Kidney tubule cell (primary cell): ENCODE measurements at places on chromosomes 4 and X.

DNA sequence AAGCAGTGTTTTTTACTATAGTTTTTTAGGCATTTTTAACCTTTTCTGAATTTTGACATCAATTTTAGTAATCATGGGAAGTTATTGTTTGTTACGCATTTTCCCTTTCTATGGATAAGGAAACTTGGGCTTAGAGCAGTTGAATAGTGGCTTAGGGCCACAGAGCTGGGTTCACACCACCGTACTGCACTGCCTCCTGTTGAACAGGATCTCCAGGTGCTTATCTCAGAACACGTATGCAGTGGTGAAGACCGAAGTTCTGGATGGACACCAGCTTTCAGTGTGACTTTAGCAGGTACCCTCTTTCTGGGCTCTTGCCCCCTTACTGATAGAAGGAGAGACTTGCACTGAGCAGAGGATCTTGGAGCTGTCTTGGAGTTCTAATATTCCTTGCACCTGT is 137.6 kb downstream of the PTTG2 start:
- DNase-seq = no peak

GRCh38 chr4:172698256-172698655 is 470.4 kb upstream of the GALNT7 start:
- peak; percentile 30 for DNase-seq

DNA sequence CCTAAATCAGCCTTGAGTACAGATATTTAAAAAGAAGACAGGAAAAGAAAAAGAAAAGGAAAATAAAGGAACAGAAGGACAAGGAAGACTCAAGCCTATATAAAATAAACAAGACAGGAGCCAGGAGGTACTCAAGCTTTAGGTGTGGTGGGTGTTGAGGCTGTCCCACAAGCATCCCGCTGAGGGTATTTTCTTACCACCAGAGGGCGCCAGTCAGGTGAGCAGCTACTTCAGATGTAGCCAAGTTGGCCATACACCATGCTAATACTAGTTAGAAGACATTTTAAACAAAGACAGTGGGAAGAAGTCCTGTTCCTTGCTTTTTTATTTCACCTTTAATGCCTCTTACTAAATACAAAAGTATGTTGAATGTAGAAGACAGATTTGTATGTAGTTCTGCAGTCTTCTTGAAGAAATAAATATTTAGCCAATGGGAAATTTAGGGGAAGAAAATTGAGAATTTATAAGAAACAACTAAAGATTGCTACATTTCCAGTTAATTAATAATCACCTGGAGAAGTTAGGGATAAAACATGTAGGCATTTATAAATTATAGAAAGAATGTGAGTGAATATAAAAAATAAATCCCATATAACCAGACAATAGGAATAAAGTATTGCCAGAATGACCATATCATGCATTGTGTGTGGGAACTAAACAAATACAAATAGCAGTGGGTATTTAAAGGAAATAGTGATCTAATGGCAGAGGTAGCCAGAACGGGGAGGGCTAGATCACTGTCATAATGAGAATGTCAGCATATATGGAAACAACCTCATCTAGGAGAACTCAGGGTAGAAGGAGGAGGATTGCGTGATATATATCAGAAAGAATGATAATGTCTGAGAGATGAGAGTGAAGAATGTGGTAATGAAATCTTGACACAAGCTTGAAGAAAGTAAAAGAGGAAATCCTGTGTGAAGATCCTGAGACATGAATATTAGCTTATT is 71.0 kb downstream of the MTHFD2L start:
- DNase-seq = peak; percentile 80

- DNase-seq = no peak
These were observed 12.5 kb downstream of the ARX start for GRCh38 chrX:25003066-25003849.

- DNase-seq = no peak
These were observed 33.0 kb upstream of the TTC29 start for GRCh38 chr4:146978641-146979040.

DNA sequence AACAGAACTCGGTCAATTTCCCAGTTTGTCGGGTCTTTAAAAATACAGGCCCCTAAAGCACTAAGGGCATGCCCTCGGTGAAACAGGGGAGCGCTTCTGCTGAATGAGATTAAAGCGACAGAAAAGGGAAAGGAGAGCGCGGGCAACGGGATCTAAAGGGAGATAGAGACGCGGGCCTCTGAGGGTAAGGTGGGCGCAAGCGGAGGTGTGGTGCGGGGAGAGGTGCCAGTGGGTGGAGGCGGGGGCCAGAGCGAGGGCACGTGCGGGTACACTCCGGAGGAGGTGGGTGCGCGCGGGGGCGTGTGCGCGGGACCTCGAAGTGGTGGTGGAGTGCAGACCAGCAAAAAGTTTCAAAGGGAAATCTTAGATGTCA is 787 bp upstream of the TET2 start:
- DNase-seq = no peak

GRCh38 chrX:22135171-22135711 is 103.1 kb downstream of the PHEX start:
- peak; percentile 73 for DNase-seq

DNA sequence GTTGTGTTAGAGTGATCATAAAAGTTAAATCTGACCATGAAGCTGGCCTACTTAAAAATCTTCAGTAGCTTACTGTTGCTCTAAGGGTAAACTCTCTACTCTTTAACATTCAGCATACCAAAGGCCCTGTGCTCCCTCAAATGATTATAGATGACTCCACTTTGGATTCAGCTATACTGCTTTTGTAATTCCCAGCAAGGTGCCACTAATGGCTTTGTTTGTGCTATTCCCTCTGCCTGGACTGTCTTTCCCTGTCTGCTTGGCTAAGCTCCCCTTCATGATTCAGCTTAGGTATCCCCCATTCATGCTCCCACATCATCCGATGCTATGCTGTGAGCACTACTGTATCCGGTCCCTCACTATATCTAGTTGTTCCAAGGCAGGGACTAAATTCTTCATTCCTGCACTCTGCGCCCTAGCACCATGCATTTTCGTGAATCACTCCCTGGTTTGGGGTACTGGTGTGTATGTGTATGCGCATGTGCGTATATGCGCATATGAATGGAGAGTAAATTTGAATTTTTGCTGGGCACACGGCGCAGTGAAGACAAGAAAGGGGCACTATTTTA is 453 bp upstream of the PBDC1 start:
- no peak for DNase-seq

GRCh38 chr4:176064539-176064938 is 1.1 kb upstream of the WDR17 start:
- no peak for DNase-seq

- DNase-seq = no peak
These were observed 105.9 kb upstream of the TENM3 start for GRCh38 chr4:182137343-182137742.

DNA sequence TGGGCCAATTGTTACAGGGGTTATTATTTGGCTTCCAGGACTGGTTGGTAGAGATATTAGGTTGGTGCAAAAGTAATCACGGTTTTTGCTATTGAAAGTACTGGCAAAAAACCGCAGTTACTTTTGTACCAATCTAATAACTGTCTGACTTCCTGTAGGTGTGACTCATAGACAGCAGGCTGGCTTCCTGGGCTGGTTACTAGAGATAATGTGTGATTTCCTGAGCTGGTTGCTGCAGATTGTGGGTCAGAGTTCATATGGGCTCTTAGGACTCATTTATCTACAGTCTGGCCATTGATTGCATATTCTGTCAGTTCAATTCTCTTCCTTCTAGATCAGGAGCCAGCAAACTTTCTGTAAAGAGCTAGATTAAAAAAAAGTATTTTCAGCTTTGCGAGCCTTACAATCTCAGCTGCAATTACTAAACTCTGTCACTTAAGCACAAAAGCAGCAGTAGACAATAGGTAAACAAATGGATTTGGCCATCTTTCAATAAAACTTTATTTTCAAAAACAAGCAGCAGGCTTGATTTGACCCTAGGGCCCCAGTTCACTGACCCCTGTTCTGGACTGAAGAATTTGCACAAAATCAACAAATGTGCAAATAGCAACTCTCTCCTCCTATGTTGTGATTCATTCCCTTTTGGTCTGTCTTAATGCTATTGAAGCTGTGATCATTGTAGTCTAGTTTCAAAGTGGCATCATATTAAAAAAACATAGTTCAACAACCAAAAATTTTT is 50.8 kb upstream of the BOD1L1 start:
- peak; percentile 25 for DNase-seq

DNA sequence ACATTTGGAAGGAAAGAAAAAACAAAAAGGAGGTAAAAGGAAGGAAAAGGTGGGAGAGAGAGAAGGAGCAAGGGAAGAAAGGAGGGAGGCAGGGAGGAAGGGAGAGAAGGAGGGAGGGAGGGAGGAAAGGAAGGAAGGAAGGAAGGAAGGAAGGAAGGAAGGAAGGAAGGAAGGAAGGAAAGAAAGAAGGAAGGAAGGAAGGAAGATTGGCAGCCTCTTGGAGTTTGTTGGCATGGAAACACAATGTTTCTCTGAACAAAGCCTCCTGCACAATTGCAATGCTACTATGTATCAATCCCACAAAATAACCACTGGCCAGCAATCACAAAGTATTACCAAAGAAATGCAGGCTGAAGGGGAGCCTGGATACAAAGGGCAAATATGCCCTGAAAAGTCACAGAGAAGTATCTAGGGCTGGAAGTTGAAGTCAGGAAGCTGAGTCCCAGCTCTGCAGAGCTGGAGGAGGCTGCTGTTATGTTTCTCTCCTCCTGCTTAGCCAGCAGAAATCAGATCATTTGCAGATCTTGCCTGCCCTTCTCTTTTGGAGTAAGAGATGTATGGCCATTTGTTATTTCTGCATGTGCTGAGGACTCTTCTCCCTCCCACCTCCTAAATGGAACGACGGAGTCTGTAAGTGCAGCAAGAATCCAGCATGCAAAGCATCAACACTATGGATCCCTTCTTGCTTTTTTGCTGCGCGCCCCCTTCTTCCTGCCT is 195.9 kb upstream of the LDB2 start:
- DNase-seq = no peak

DNA sequence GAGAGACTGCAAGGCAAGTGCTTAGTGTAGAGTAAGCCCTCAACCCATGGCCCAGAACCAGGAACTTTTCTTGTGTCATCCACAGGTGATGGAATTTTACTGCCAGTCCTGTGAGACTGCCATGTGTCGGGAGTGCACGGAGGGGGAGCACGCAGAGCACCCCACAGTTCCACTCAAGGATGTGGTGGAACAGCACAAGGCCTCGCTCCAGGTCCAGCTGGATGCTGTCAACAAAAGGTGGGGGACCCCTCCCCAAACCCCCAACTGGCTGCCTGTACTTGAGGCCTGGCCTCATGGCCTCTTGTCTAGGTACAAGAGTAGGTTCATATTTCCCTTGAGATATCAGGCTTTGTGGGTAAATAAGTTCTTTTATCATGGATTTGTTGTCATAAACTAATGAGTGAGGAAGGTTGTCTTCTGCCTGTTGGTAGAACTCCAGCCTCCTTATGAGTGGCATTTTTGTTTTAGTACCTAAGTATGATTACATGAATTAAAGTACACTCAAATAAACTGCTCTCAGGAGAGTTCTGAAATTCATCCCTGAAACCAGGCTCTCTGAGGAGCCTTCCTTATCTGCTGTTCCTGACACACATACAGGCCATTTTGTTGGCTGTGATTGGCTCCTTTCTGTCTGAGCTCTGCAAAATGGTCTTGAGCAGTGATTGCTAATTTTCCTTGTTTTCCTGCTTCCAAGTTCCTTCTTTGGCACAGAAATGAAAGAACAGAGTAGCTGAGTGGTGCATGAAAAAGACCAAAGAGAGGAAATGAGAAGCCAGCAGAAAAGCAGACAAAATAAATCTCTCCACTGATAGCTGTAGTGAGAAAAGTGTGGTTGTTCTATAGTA is 51.4 kb upstream of the MND1 start:
- no peak for DNase-seq
